GM04504 (cell line): ENCODE measurements at places on chromosomes 7 and 10.

GRCh38 chr10:119616882-119617570 is 20.3 kb upstream of the TIAL1 start:
- no peak for DNase-seq

- DNase-seq, result no peak
Observed at GRCh38 chr7:140885735-140886334, 38.9 kb downstream of the BRAF start.

DNA sequence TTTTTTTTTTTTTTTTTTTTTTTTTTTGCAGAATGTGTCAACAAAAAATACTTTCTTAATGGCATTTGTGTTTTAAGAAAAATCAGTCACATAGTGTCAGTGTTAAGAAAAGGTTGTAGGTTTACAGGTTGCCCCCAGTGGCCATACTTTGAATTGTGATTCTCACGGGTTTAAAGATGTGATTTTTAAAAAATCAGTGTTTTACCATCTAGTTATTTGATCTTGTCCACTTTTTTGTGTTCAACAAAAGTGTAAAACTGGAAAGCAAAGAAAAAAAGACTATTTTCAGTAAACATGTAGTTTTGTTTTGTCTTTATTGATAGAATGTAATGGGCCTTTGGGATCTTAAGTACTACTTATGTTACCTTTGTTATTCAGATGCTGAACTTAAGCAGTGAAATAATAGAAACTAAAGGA is 25.7 kb downstream of the SUV39H2 start:
- DNase-seq, result no peak

DNA sequence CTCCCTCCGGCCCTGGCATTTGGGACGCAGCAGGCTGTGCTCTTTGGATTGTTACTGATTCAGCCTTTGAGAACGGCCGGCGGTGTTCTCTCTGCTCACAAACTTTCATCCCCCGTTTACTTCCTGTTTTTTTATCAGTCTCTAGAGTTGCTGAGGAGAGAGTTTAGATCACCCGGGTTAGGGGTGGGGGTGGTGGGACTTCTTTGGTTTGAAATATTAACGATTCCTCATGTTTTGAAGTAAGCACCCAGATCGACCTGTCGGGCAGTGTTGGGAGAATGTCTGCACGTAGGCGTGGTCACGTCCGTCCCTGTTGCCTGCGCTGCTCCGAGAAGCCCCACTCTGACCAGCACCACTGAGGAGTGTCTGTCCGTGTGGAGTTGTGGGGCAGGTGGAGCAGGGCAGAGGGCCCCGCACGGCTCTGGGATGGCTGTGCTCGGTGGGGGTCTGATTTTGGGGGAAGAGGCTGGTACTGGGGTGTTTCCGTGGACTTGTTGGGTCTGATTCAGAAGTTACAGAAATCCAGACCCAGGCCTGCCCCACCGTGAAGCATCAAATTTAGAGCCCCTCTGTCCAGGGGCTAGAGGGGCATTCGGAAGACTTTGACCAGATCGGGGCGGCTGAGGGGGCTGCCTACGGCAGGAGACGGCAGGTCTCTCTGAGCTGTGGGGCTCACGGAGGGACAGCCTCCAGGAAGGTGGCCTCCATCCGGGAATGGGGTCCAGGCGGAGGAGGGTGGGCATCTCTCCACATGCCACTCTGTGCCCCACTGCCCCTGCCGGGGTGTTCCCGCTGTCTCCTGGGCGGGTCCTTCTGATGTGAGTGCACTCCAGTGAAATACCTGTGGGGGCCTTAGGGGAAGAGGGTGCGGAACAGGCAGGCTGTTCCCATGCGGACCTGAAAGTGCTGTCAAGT is 7.4 kb downstream of the INPP5A start:
- no peak for DNase-seq

GRCh38 chr7:5265320-5266190 is 17.2 kb upstream of the SLC29A4 start:
- DNase-seq, result no peak
